ENCODE measurements at places on chromosomes 13 and 19.

DNA sequence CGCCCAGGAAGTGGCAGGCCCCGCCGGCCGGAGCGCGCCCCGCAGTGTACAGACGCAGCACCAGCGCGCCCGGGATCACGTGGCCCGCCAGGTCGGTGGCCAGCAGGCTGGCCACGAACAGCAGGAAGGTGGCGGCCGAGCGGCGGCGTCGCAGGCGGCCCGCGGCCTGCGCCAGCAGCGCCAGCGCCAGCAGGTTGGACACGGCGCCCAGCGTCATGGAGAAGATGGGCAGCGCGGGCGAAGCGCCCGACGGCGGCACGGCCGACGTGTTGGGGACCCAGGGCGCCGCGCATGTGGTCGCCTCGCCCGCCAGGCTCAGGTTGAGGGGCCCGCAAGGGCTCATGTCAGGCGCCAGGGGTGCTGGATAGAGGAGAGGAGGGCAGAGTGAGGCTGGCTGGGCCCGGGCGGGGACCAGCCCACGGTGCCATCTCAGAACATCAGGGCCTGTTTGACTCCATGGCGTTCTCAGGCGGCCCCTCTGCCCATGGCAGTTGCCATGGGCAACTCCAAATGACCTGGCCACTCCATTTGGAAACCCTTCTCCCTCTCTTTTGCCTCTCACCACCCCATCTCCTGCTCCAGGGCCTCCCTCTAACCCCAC lies 1.1 kb downstream of the PTGER1 start:
- no peak for DNase-seq

GRCh38 chr13:27981006-27981708 lies 7.3 kb downstream of the URAD start:
- no peak for DNase-seq

DNA sequence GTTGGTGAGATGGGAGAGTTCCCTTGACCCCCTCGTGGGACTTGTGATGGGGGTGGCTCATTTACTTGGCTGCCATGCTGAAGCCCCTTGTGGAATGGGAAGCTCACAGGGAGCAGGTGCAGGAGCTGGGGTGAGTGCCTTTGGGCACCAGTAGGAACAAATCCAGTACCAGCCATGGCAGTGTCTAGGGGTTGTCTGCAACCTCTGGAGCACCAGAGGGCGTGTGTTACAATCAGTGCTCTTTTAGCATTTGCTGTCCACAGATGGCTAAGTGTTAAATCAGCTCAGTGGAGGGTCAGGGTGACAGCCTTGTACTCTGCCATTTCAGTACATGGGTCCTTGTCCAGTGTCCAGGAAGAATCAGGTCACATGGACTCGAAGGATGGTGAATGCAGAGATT lies 75.6 kb downstream of the ATP8A2 start:
- DNase-seq = no peak

- DNase-seq = no peak
Observed at GRCh38 chr13:98675066-98675465, 77.4 kb downstream of the SLC15A1 start.

DNA sequence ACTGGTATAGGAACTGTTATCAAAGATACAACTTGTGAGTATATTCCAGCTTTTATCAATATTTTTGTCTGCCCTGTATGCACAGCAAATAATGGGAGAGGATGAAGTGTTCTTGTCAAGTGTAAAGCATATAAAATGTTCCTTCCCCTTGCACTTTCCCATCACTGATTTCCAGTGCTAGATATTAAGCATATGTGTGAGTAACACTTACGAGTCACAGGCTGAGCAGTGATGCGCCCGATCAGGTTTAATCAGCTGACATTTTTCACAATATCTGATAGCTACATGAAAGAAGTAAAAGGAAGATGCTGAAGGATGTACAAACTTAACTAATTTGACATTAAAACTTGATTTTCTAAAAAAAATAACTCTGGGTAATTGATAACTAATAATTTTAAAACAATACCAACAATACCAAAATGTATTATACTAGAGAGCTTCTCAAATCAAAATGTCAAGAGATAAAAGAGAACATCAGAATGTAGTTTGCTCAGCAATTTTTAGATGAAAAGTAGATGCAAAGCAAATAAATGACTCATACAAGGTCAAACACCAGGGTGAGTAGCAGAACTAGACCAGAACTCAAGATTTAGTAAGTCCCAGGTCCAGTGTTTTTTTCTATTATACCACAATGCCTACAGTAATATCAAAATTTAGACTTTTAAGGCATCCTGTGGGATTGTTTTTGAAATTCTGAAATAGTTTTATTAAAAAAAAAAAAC lies 56.4 kb downstream of the ZDHHC20 start:
- no peak for DNase-seq

DNA sequence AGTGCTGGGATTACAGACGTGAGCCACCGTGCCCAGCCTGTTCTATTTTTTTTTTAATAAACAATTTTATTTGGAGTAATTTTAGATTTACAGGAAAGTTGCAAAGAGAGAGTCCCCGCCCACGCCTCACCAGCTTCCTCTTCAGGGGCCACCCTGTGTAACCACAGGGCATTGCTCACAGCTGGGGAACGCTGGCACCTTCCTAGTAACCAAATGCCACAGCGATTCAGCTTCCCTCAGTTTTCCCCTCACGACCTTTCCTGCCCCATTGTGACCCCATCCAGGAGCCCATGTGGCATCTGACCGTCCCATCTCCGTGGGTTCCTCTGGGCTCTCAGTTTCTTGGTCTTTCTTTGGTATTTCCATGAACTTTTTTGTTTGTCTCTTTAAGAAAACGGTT lies 83.9 kb downstream of the GNG7 start:
- no peak for DNase-seq

DNA sequence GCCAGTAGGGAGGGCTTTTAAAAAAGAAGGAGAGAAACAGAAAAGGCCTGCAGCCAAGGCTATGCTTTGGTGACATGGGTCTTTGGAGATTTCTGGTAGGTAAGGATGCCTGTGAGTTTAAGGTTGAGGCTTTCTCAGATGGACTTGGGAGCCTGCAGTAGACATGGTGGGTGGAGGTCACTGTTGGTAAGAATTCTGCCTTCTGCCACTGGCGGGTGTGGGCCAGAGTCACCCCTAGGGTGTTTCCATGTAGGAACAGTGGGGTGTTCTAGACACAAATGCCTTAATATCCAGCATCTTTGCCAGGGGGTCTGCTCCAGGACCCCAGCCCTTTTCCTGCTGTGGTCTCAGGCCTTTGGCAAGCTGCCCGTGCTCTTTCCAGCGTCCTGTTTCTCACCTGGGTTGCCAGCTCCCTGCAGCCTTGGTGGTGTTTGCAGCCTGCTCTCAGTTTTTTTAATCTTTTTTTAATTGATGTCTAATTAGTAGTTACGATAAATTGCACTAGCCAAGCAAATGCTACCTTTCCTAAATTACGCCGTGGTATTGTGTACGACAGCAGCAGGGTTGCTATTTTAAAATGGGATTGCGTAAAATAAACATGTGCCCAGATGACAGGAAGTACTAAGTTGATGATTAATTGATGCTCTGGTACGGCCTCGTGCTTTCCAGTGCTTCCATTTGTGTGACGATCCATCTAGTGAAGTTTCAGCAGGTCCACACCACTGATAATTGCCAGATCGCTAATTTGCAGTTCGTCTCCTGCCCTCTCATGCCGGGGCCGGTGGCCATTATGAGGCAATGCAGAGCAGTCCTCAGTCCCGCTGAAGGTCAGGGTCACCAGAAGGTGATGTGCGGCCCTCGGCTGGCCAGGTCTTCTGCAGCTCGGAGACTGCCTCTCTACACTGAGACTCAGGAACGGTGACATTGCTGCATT lies 35.3 kb upstream of the NPAS1 start:
- DNase-seq = no peak

- no peak for DNase-seq
Observed at GRCh38 chr13:57865600-57866294, 234.2 kb downstream of the PCDH17 start.

DNA sequence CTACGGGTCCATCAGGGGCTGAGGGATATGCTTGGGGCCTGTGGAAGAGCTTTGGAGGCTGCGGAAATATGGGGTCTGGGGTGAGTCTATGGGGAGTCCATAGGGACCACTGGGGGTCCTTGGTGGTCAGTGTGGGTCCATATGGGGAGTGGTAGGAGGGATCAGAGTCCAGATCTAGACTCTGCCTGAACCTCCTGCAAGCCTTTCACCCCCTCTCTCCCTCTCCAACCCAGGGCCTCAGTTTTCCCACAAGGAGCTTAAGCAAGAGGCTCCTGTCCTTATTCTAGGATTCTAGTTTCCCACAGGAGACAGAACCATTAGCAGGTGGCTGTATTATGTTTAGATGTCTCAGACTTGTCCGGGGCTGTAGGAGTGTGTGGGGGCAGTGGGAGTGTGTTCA lies 161.9 kb upstream of the TSHZ3 start:
- no peak for DNase-seq

DNA sequence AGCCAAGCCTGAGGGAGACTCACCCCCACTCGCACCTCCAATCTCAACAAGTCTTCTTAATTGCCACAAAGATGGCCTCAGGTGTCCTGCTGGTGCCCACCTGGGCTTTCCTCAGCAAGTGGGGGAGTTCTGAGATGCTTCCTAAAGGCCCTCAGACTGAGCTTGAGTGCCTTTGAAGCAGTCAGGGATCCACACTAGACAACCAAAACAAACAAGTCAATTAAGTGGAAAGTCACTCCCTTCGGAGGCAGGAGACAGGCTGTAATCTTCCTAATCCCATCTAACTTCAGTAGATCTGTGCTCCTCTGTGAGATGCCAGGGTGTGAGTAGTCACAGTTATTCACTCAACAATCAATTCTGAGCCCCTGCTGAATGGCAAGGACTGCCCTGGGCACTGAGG lies 68.3 kb upstream of the SERP2 start:
- DNase-seq = no peak

DNA sequence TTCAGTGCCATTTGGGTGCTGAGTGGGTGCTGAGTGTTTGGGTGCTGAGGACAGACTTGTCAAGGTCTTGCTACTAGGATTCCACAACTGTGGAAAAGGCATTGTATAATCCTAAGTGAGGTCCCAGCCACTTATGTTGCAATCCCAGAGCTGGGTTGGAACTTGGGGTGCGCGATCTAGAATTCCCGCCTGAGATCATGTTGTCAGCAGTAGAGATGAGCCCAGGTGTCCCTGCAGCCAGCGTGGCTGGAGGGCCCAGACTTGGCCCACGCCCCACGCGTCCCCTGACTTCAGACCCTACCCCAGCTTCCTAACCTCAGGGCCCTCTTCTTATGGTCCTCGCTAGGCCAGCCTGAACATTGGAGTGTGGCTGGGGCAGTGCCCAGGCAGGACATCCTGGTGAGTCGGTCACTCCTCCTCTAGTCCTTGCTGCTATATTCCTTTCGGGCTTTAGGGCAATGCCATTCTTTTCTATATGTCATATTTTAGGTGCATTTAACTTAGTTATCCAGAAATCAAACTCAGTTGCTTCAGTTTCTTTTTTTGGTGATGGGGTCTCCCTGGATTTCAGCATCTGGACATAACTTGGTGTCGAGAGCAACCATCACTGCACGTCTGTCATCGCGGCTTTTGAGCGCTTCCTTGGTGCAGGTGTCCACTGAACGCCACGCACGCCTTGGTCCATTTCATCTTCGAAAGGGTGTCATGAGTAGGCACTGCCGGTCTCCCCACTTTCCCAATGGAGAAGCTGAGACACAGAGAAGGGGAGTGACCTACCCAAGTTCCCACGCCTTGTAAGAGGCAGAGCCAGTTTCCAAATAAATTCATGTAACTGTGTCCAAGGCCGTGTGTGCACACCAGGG lies 46.4 kb upstream of the F7 start:
- DNase-seq = no peak

DNA sequence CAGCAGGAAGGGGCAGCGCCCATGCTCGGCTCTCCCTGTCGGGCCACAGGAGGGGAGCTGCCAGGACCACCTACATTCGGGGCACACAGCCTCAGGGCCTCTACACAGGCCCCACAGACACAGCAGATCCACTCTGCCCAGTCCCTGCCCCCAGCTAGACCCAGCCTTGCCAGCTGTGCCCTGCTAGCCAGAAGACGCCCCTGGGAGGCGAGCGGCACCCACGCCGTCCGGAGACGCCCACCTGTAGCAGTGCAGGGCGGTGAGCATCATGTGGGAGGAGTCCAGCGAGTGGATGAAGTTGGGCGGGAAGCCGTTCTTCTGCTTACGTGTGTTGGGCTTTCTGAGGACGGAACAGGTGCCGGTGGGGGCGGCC lies 15.1 kb downstream of the POLRMT start:
- no peak for DNase-seq

GRCh38 chr19:38209671-38210457 lies 14.2 kb downstream of the DPF1 start:
- DNase-seq = no peak

DNA sequence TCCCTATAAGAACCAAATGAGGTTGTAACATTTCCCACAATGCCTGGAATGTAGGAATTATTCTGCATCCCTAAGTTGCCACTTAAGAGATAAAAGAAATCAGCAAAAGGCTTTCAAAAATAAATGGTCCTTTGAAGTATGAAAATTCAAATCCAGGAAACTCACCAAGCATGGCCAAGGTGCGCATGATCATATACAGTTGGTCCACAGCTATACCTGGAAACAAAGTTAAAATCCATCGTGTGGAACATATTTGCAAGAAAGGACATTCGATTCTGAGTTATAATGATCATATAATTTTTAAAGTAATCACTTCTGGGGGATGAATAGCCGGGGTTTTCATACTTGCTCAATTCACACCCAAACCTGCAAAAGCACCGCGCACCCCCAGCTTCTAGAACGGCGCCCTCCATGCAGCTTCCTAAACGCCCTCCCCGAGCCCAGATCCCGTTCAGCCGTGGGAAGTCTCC lies 525 bp downstream of the CARS2 start:
- DNase-seq = no peak

- no peak for DNase-seq
Observed at GRCh38 chr19:33269016-33269415, 33.3 kb downstream of the CEBPA start.

DNA sequence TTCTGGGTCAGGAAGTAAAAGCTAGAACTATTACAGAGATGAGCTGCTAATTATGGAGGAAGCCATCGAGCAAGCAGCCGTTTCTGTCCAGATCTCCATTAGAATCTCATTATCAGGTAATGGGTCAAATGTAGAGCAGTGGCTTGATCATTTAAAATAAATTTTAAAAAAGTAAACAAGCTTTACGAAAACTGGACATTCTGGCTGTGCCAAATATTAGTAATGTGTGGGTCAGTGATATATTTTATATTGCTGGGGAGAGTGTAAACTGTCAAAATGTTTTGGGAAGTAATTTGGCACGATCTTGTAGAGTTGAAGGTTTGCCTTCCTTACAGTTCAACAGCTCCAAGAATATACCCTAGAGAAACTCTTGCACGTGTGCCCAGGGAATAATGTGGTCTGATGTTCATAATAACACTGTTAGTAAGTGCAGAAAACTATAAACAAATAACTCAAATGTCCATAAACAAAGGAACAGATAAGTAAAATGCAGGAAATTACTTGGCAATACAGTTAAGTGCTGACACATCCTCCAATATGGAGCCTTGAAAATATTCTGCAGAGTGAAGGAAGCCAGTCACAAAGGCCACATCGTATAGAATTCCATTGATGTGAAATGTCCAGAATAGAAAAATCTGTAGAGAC lies 127.2 kb upstream of the UBL3 start:
- no peak for DNase-seq

GRCh38 chr19:1239796-1240737 lies 1.5 kb upstream of the ATP5F1D start:
- DNase-seq = no peak

Measured in cerebellar nuclear complex (tissue), 1 donor.